ENCODE measurements at places on chromosomes 7 and 10. TPM values are rescaled to one million over a fixed set of nuclear protein-coding genes. Genes with fewer than 3 reads are reported as not detected.

NAT16 gene
- total RNA-seq = not detected

RASA4 gene
- 13.1 TPM for total RNA-seq

AGMO gene
- total RNA-seq = 1.6 TPM

CDC14C gene
- total RNA-seq = not detected

SCIN gene
- total RNA-seq = 0.13 TPM

LIPK gene
- not detected for total RNA-seq

TAC1 gene
- not detected for total RNA-seq

PON1 gene
- total RNA-seq = not detected

ANKRD30A gene
- total RNA-seq = not detected
